ENCODE measurements at places on chromosomes 7 and 10.

DNA sequence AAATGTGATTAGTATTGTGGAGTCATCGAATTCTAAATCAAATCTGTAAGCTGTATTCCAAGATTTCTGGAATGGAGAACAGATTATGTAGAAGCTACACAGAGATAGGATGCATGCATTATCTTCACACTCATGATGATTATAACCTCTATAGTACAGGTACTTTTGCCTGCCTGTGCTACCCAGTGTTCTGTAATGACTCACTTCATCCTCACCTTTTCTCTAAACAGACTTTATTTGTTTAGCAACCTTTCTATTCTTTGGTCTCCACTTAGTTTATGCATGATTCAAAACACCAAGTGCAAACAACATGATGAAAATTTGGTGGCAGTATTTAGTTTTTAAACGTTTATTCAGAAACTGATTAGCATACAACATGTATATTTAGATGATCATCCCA, 68.4 kb upstream of the PRPS1L1 start:
- no peak for DNase-seq

DNA sequence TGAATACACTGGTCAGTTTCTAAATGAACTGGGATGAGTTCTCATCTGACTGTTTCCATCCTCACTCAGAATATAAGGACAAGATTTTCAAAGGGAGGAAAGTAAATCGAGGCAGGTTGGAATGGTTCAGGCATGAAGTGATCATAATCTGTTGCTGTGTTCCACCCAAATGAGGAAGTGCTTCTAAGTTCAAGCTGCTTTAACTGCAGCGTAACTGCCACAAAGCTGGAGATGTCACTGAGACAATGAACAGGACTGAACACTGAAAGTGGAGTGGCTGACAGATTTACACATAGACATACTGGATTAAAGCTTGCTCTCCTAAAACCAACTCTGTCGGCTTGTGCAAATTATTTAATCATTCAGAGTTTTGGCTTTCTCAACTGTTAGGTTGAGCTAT, 66.6 kb downstream of the GPR37 start:
- no peak for DNase-seq

DNA sequence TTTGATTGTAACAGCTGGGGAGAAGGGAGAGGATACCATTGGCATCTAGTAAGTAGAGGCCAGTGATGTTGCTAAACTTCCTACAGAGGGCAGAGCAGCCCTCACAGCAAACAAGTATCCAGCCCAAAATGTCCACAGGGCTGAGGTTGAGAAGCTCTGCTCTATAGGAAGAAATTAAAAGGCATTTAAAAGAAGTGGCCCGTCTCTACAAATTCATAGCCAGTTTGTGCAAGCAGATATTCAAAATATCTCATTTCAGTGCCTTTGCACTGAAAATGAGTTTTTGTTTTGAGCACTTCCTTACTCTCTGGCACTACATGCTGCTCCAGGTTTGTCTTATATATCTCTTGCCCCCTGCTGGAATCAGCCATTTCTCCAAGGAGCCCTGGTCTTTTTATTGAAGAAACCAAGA, 330.0 kb downstream of the BBS9 start:
- DNase-seq, result peak; percentile 90

DNA sequence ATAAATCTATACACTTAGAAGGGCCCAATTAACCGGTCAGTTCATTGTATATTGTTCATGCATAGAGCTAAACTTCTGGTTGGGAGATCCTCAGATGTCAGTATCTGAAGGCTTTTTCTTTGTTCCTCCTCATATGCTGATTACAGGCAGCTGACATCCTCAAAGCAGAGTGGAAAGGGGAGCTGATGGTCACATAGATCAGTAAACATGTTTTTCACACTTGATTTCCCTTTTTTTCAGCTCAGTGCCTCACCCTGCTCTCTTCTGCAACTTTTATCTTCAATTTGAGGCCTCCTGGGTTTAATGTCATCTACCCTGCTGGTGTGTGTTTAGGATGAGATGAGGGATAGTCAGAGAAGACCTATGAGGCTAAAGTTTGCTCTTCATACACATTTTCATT, 297.9 kb upstream of the FZD1 start:
- DNase-seq, result peak; percentile 62

Measured in mesendoderm (in vitro differentiated cells).